Glomerular endothelial cell (primary cell): ENCODE measurements at places on chromosomes 3 and 15. TPM values are rescaled to one million over a fixed set of nuclear protein-coding genes. Genes with fewer than 3 reads are reported as not detected.

DNA sequence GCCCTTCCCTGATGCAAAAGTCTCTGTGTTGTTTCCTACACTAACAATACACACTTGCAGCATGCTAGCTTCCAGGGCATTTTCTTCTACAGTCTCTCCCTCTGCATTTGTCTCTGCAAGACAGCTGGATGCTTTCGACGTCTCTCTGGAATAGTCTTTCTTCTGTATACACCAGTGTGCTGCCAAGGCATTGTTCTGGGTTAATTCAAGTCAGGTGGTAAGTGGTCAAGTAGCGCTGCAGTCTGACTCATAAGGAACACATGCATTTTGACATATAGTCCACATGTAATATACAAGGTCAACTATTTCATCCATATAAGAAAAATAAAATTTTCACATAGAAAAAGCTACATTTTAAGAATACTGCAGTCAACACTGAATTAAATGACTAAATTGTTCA is 92.7 kb downstream of the MYLK start:
- no peak for DNase-seq

DNA sequence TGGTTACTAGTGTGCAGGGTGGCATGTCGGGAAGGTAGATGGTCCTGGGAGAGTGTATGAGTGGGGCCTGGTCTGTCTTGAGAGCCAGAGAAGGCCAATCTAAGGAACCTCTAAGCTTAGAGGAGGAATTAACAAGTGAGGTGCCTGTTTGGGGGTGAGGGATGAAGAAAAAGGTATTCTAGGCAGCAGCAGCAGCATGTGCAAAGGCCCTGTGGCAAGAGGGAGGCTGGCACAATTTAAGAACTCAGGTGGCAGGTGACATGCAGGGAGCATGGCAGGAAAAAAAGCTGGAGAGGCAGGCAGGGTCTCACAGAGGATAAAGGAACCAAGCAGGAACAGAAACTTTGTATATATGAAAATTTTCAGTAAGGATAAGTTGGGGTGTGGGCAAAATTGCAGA is 51.2 kb downstream of the SPSB4 start:
- DNase-seq: no peak

- no peak for DNase-seq
Observed at GRCh38 chr3:189962466-189962865, 158.2 kb downstream of the P3H2 start.

- DNase-seq: no peak
Observed at GRCh38 chr3:178690571-178690970, 154.3 kb downstream of the KCNMB2 start.

DNA sequence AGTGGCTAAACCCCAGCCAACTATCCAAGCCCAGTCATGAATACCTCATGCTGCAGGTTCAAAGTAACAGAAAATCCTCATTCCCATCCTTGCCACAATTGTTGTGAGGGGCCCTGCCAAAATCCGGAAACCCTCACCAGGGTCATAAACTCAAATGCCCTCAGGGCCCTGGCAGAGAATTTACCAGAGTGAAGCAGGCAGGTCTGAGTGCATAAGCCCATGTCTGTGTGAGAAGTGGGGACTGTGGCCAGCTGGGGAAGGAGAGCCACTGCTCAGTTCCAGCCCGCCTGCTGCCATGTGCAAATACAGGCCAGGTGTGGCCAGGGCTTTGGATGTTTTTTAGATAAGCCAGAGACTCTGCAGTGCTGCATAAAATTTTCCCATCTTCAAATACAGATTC is 7.0 kb downstream of the CEP152 start:
- no peak for DNase-seq

- DNase-seq: no peak
Observed at GRCh38 chr3:43017004-43017403, 37.9 kb downstream of the GASK1A start.

DNA sequence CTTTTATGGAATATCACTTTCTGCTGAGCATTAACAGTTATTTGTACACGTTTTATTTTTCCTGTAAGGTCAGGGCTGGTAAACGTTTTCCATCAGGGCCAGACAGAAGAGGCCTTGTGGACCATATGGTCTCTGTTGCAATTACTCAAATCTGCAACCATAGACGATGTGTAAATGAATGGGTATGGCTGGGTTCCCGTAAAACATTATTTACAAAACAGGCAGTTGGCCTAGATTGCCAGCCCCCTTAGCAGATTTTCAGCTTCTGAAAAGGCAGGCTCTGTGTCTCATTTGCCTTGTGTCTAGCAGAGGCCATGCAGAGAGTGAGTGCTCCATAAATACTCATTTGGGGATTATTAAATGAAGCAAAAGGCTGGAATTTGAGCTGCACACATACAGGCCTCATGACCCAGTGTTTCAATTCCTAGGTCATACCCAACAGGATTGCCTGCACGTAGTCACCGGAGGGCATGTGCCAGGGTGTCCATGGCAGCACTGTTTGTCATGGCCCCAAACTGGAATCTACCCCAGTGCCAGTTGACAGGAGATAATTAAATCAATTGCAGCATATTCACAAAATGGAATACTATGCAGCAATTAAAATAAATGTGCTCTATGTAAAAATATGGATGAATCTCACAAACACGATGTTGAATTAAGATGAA is 51.3 kb downstream of the GPD1L start:
- no peak for DNase-seq

DNA sequence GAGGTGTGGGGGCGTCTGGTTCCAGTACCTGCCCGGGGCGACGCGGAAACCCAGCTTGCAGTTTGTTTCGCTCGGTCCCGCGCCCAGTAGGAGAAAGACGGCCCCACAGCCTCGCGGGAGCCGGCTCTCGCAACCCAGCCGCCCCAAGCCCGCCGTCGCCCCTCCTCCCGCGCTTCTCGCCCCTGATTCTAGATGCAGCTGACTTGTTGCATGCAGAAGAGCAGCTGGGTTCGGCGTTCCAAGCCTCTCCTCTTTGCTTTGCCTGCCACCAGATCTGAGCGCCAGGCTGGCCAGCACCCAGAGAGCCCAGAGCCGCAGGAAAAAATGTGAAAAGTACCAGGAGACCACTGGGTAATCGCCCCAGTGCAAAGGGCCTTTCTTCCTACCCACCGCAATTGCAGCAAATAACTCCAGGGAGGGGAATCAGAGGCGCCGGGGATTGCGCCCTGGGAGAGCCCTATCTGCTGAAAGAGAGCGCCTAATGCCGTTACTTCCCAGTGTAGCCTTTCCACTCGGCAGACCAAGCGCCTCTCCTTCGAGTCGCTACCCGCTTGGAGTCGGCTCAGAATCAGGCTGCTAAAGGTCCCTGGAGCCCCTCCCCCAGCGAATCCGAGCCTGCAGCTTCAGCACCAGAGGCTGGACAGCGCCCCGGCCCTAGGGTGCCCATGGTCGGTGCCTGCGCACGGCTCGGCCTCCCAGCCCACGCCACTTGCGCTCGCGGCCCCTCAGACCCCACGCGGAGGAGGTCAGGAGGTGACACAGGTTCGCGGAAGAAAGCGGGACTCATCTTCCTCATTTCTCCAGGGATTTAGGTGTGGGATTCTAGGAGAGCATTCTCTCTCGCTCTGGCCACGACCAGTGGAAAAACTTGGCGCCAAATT is 15.7 kb upstream of the AEN start:
- no peak for DNase-seq

GRCh38 chr15:44788748-44789147 is 52.4 kb downstream of the TRIM69 start:
- no peak for DNase-seq

DNA sequence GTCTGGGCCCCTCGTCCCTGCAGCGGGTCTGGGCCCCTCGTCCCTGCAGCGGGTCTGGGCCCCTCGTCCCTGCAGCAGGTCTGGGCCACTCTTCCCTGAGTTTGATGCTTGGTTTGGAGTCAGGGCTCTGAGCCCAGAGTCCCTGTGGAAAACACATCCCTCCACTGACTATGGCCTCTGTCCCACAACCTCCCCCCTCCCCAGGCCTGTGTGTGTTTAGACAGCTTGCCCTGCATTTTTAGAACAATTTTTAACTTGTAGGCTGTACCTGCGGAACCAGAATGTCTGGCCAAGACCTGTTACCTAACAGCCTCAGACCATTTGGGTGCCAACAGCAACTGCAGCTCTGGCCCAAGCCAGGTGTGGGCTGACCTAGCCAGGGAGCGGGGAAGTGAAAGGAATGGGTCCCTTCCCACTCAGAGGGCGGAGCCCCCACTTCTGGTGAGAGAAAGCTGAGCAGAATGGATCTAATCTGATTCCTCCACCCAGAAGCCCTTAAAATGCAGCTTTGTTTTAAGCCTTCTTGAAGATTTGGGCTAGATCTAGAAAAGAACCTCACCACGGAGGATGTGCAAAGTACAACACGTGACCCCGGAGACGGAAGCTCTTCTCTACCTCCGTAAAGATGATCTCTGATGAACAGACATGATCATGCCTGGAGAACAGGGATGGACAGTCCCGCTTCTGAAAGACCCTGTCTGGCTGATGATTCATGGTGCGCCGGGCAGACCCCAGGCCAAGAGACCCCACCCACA is 60.5 kb upstream of the TFRC start:
- no peak for DNase-seq

DNA sequence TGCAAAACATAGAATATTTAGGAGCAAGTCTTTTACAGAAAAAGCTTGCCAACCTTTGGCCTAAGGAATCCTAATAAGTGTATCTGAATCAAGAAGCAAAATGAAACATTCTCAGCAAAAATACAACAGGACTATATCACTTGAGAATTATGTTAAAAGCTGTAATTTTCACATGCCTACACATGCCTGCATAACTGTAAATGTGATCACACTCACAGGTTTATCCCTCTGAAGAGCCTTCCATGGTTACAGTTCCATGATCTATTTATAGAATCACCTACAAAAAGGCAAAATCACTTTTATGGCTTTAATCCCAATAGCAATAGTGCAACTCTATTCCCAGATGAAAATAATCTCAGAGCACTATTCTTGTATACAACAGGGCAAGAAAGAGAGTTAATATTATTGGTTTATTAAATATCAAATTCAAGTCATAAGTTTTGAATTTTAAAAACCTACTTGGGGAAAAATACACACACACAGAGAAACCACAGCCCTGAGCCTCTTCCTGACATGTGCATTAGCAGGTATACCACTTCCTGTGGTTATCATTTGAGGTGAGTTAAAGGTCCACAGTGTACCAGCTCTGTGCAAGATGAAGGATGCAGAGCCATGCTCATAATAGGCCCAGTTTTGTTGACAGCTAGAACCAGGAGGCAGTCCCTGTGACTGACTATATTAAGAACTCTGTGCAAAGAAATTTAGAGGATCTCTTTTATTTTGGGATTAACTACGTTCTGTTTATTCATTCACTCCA is 252.5 kb upstream of the TGFBR2 start:
- no peak for DNase-seq

DNA sequence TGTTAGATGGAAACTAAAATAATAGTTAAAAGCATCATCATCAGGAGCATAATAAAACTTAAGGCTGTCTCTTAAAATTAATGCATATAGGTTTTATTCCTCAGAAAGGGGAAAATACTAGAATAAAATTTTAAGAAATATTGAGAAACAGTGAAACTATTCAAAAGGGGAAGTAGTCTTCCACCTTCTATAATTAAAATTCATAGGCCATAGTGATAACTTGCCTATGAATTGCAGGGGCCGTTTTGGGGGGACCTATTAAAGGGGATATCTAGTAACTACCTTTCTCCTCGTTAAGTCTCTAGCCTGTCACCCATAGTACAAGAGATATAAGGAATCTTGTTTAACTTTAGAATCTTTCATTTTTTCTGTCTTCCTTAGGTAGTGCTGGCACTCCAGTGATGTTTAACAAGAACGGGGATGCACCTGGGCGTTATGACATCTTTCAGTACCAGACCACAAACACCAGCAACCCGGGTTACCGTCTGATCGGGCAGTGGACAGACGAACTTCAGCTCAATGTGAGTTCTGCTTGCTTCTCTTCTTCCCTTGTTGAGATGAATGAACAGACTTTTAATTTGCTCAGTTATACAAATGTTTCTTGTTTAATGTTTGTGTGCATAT is 600.4 kb downstream of the GRM7 start:
- DNase-seq: no peak

DNA sequence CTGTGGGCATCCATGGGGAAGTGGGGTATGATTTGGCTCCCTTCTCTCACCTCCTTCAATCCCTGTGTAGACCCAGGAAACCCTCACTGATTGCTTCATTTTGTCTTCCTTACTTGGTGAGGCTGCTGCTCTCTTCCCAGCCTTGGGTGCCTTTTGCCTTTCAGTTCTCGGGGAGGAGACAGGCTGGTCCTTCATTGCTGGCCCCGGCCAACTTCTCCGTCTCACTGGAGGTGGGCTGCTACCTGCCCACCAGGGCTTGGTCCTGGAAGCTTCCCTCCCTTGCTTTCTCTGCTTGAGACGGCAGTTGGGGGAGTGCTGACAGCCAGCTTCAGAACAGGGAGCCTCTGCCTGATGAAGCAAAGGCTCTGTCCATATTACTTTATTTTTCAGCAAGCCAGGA is 4.7 kb downstream of the FOXL2 start:
- DNase-seq: no peak

DNA sequence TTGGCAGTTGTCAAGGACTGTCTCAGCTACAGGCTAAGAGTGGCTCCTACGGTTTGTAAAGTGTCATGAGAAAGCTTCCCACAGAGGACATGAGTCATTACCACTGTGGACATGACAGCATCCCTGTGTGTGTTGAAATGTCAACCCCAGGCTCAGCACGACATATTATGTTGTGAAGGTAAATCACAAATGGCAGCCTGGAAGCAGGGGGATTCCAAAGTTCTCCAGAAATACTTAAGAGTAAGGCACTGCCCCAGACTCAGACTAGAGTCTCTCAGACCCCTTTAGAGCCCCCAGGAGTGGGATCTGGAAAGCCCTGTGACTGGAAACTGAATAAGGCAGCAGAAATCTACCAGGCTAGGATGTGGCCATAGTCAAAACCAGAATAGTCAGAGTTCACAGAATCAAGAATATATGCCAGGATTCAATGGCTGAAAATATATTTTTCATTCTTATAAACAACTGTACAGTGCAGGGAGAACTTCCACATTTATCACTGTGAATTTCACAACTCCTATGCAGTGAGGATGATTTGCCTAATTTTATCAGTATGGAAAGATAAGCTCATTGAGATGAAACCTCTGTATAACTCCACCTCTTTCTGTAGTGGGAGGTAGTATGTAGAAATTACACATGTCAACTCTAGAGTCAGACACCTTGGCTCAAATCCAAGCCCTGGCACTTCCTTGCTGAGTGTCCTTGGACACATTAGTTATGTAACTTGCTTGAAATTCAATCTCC is 237.1 kb upstream of the CFAP20DC start:
- DNase-seq: no peak

Gene PSTPIP1
- total RNA-seq: not detected in 2 replicates

Gene ITIH3
- total RNA-seq: not detected in 2 replicates

Gene RPL14
- 490 and 662 TPM in 2 replicates for total RNA-seq

Gene FANCD2OS
- total RNA-seq: not detected in 2 replicates

Gene LRTM1
- not detected in 2 replicates for total RNA-seq
